ENCODE measurements at places on chromosomes 2 and 18.

DNA sequence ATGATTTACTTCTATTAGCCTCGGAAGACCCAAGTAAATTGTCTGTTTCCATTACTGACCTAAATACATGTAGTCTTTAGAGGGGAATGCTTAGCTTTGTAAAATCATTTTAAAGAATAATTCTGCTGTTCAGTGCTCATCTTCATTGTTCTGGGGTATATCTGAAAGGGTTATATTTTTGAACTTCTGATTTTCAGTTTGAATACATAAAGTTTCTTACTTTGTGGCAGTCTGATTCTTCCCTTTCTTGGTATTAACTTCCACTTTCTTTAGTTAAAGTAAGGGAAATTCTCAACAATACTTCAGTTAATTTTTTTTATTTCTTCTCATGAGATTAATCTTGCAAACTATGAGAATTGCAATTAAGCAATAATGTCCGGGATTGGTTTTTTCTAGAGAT, 148.4 kb downstream of the DOCK10 start:
- no peak for DNase-seq

DNA sequence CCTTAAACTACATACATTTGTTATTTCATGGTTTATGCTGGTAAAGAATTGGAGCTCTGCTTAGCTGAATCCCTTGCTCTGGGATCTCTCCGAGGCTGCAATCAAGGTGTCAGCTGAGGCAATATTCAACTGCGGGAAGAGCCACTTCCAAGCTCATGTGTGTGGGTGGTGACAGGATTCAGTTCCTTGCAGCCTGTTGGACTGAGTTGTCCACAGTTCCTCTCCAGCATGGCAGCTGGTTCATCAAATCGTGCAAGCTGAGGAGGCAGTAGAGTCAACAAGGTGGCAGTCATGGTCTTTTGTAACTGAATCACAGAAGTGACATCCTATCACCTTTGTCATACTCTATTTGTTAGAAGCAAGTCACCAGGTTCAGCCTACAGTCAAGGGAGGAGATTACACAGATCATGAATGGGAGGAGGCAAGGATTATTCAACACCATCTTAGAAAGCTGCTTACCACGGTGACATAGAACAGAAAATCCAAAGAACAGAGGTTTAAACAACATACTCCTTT, 56.9 kb downstream of the CTIF start:
- DNase-seq: no peak

DNA sequence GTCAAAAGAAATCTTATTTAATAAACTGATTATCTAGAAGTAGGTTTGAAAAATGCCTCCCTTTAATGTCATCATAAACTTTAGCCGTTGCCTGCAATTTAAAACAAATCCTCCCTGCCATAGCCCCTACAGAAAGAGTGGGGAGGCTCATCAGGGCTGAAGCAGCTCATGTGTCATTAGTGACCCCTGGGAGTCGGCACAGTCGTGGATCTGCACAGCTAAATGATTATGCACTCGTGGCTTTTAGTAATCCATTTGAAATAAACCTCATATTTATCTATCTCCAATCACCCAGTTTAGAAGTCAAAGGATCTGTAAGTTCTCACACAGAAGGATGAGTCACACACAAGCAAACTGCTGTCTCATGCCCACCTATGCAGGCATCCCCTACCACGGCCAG, 277.3 kb downstream of the SS18 start:
- no peak for DNase-seq

DNA sequence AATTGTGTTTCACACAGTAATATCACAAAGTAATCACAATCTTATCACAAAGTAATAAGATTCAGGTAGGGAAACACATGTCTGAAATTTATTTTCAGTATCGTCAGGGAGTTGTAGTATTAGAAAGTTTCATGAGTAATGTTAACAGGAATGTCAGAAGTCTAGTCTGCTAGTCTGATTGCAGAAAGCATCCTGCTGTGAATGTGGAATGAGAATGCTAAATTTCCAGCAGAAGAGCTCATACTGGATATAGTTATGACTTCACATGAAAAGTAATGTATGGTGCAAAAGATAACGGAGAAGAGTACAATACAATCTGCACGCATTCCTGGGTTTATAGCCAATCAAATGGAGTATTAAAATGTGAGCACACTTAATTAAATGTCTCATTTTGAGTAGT, 494.7 kb upstream of the SETBP1 start:
- DNase-seq: no peak

GRCh38 chr2:172919732-172920131, 155.9 kb upstream of the MAP3K20 start:
- DNase-seq: no peak

GRCh38 chr2:211487733-211488132, 931.3 kb downstream of the CPS1 start:
- DNase-seq: no peak
